Calu3 (cell line): ENCODE measurements at places on chromosomes 7 and 10. TPM values are rescaled to one million over a fixed set of nuclear protein-coding genes. Genes with fewer than 3 reads are reported as not detected.

The PRLHR gene
- not detected in 2 replicates for total RNA-seq

The OPN4 gene
- not detected in 2 replicates for total RNA-seq

The KLF14 gene
- 0.17 TPM in 1 of 2 replicates, not detected in the other for total RNA-seq

The HDAC9 gene
- total RNA-seq: 152 and 159 TPM in 2 replicates

The TBL2 gene
- 33.3 and 35.9 TPM in 2 replicates for total RNA-seq

The MMP21 gene
- total RNA-seq: 0.24 TPM in 1 of 2 replicates, not detected in the other

The IL2RA gene
- total RNA-seq: not detected in 2 replicates
